ENCODE measurements at places on chromosomes 12 and 14. TPM values are rescaled to one million over a fixed set of nuclear protein-coding genes. Genes with fewer than 3 reads are reported as not detected.
A peak's percentile ranks its signal among the peaks of the same experiment; 100 is the strongest.

Gene KLRD1
- total RNA-seq, result 0.37 TPM

Gene ABCB9
- total RNA-seq, result 3.0 TPM

Gene SYNE3
- total RNA-seq, result 20.0 TPM

Gene TIMM9
- 44.4 TPM for total RNA-seq

Gene TAS2R13
- total RNA-seq, result not detected

Gene CLEC6A
- not detected for total RNA-seq

Gene PDZRN4
- total RNA-seq, result 87.8 TPM

Gene CLECL1
- not detected for total RNA-seq

Gene WDR89
- total RNA-seq, result 5.9 TPM

Gene PSMC6
- total RNA-seq, result 71.3 TPM

Gene KLRB1
- total RNA-seq, result not detected

Gene ZDHHC22
- total RNA-seq, result 0.12 TPM

Gene KLRF1
- total RNA-seq, result not detected

GRCh38 chr14:75259510-75259855 is 19.1 kb upstream of the FOS start:
- ATAC-seq, result peak; percentile 4

GRCh38 chr12:12736759-12737676 is 19.9 kb downstream of the CDKN1B start:
- peak; percentile 69 for ATAC-seq

DNA sequence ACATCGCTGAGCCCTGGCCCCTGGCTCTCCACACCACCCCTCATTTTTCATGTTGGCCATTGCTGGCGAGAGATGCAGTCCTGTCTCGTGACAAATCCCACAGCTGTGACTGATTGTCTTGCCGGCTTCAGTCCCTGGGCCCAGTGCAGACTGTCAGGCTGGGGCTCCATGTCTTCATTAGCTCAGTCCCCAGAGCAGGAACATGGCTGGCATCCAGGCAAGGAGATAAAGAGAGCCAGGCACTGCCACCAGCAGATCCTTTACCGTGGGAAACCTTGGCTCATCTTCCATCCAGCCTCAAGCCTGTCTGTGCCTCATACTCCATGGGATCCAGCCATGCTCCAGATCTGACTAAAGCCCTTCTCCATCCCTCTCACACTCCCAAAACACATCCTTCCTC is 284.7 kb upstream of the FKBP4 start:
- no peak for ATAC-seq

GRCh38 chr14:85934123-85934885 is 404.4 kb downstream of the FLRT2 start:
- ATAC-seq, result no peak

DNA sequence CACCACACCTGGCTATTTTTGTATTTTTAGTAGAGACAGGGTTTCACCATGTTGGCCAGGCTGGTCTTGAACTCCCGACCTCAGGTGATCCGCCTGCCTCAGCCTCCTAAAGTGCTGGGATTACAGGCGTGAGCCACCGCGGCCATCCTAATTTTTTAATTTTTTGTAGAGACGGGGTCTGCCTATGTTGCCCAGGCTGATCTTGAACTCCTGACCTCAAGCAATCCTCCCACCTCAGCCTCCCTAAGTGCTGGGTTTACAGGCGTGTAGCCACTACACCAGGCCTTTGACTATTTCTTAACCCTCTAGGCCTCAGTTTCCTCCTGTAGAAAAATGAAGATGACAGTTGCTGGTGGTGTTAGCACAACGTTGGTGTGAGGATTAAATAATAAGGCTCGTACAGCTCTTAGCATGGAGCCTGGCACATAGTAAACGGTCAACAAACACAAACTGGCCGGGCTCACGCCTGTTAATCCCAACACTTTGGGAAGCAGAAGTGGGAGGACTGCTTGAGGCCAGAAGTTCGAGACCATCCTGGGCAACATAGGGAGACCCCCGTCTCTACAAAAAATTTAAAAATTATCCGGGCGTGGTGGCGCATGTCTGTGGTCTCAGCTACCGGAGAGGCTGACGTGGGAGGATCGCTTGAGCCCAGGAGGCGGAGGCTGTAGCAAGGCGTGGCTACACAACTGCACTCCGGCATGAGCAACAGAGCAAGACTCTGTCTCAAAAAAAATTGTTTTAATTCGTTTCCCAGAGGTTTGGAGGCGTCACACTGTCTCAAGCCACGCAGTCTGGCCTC is 979 bp downstream of the DDX54 start:
- ATAC-seq, result peak; percentile 64

DNA sequence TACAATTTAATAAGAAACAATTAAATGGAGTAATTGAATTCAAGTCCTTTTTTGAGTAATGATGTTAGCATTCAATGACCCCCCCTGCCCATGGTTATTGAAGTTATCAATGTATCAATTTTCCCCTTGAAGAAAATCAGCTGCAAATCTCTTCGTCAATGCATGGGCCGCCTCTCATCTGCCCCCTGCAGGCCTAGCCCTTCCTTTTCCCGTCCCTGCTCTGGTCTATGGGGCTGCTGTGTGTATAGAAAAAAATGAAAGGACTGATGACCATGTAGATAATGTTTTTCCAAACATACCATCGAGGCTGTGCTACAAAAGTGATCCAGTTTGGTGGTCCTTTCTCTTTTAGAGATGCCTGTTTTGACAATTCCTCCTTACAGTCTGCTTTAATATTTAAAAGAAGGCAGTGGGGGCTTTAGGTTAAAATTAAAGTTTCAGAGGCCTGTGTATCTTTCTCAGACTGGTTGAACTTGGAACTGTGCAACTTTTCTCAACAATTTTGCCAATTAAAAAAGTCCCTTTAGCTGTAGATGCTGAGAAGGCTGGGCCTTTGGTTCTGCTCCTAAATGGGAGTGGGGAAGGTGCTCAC is 98.4 kb downstream of the APAF1 start:
- ATAC-seq, result no peak

GRCh38 chr12:124673801-124674617 is 106.6 kb upstream of the NCOR2 start:
- ATAC-seq, result no peak

GRCh38 chr12:2185751-2186341 is 133.1 kb downstream of the CACNA1C start:
- no peak for ATAC-seq

DNA sequence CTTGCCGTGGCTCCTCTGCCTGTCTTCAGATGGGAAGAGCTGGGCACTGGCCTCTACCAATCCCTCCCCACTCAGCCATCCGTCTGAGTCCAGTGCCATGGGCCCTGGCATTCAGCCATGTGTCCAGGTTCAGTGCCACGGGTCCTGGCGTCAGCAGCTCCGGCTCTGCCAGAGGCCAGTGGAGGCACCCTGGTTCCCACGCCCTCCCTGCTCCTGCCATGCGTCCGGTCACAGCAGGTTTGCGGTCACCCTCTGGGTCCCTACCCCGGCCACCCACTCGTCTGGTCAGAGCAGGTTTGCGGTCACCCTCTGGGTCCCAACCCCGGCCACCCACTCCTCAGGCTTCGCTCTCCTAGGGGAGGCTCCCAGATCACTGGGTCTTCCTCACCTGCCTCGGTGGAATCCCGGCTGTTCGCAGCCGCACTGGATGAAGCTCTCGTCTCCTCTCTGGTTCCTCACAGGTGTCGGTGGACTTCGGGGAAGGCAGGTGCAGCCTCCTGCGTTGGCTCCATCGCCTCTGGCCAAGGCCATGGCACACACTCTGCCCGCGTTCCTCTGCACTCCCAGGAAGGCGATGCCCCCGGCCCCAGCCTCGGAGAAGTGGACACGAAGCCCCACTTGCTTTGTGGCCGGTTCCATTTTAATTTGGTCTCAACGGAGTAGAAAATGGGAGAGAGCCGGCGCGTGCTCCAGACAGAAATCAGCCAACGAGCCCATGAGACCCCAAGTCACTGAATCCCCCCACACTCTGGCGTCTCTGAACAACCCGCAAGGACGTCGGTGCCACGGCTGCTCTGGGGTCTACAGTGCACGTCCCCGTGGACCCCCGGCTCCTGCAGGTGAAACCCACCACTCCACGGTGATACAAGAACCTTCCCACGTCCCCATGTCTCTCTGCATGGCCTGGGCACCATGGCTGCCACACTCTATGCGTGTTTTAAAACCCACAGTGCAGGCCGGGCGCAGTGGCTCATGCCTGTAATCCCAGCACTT is 47.8 kb upstream of the FBRSL1 start:
- no peak for ATAC-seq

DNA sequence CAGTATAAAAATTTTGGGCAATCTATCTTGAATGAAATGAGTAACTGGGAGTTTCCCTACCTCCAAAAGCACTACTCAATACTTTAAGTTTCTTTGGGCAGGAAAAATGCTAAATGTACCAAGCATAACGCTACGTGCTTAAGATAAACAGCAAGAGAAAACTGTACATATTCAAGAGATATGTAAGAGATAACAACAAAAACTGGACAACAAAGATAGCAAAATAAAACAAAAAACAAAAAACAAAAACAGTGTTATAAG is 20.0 kb downstream of the PTGES3 start:
- no peak for ATAC-seq

DNA sequence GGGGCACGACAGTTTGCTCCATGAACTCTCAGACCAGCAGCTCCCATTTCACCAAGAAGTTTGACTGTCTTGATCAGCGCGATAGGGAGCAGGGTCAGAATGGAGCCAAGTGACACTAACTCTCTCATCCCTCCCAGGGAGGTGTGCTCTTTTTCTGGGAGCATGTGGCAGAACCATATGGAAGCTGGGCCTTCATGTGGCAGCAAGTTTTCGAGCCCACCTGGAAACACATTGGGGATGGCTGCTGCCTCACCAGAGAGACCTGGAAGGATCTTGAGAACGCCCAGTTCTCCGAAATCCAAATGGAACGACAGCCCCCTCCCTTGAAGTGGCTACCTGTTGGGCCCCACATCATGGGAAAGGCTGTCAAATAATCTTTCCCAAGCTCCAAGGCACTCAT is 24.0 kb downstream of the ITGA7 start:
- no peak for ATAC-seq

- no peak for ATAC-seq
Measured at GRCh38 chr12:107684990-107685359, 624 bp upstream of the PWP1 start.

DNA sequence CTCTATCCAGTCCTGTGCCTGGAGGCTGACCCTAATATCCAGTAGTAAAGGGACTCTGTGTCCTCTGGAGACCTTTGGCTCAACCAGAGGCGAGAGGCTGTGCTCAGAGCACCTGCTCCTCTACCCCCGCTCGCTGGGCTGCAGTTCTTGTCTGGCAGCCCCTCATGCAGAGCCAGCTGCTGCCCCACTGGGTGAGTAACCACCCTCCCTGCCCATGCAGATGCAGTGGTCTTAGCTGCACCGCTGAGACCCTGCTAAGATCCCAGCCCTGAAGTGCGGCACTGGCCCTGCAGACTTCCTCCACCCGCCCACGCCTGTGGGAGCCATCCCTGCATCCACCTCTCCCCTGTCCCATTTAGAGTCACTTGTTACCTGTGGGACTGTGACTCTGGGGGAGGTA is 347.5 kb upstream of the SFSWAP start:
- ATAC-seq, result no peak

DNA sequence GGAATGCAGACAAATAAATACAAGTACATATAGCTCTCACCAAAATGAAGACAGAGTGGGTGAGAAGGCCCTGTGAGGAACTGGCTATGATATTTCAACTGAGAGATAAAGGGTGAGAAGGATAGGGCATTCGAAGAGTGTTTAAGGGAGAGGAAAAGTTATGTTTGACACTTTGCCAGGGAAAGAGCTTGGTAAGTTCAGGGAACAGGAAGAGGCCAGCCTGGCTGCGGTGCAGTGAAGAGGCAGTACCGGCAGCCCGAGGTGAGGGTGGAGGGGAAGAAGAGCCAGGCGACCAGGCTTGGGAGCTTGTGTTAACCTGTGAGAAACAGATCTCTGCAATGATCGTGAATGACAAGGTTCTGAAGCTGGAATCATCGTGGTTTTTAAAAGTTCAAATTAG is 84.7 kb upstream of the RFX4 start:
- ATAC-seq, result no peak

DNA sequence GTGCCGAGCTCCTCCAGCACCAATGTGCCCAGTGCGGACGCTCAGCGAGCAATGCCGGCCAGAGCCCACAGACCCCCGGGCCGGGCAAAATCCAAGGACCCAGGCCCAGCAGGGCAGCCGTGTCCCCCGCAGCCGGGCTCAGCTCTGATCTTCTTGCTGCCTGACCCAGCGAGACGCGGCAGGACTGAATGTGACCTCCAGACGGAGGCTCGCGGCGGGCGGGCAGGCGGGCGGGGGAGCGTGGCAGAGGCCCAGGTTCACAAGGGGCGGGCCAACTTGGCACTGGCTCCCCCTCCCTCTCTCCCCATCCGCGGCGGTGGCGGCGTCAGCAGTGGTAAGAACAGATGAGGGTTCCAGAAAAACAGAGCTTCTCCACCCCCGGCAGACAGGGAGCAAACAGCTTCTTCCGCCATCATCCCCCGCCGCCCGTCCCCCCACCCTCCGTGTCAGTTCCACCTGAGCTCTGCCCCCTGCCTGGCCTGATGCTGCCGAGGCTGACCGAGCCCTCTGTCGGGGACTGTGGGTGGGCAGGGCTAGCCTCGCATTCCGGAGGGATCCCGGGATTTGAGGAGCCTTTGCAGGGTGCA is 94.3 kb downstream of the RFLNA start:
- ATAC-seq, result peak; percentile 79

DNA sequence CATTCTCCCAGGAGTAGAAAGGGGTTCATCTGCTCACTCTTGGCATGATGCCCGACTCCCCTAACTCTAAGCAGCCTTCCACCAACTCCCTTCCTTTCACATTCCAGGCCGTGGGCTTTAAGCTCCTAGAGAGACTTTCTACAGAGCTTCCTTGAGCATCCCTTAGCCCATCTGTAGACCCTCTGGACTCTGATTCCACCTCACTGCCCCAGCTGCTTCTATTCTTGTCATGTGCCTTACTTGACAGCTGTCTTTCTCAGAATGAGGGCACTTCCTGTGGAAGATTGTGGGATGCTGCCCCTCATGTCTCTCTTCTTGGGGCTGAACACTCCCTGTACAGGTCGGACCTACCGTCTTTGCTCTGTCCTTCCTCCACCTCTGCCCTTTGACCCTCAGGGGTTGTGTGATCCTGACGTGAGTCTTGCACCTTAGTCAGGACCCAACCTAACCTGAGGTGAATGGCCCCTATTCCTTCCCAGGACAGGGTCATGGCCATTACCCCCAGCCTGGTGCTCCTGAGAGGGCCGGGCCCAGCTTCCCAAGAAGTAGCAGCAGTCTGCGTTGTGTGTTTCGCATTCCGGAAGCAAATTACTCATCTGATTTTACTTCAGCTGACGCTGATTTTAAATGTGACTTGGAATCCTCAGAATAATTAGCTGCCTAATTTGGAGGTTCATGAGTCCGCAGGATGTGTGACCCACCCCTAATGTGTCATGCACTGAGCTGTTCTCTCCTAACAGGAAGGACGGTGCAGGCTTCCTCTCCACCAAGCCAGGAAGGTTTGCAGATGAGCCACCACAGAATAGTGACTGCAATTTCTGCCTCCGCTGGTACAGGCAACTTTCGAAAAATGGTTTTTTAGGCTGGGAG is 2.7 kb upstream of the GALNT6 start:
- peak; percentile 71 for ATAC-seq

- no peak for ATAC-seq
Measured at GRCh38 chr12:9235519-9235918, 27.3 kb upstream of the PZP start.

- ATAC-seq, result peak; percentile 60
Measured at GRCh38 chr12:26369588-26369987, 174.2 kb downstream of the SSPN start.
